Esophagus mucosa (tissue), 1 donor: ENCODE measurements at places on chromosomes 16 and 17. TPM values are rescaled to one million over a fixed set of nuclear protein-coding genes. Genes with fewer than 3 reads are reported as not detected.

Gene MYH1
- total RNA-seq: not detected

Gene TMIGD1
- not detected for total RNA-seq

Gene TMC8
- 2.0 TPM for total RNA-seq

Gene HOXB6
- total RNA-seq: 0.28 TPM

Gene KREMEN2
- total RNA-seq: 1.3 TPM

Gene PLXDC1
- total RNA-seq: 3.1 TPM

Gene KRTAP4-9
- total RNA-seq: not detected
